ENCODE measurements at places on chromosomes 5 and 9.

GRCh38 chr5:79636981-79637733 lies 24.9 kb downstream of the TENT2 start:
- no peak for DNase-seq

DNA sequence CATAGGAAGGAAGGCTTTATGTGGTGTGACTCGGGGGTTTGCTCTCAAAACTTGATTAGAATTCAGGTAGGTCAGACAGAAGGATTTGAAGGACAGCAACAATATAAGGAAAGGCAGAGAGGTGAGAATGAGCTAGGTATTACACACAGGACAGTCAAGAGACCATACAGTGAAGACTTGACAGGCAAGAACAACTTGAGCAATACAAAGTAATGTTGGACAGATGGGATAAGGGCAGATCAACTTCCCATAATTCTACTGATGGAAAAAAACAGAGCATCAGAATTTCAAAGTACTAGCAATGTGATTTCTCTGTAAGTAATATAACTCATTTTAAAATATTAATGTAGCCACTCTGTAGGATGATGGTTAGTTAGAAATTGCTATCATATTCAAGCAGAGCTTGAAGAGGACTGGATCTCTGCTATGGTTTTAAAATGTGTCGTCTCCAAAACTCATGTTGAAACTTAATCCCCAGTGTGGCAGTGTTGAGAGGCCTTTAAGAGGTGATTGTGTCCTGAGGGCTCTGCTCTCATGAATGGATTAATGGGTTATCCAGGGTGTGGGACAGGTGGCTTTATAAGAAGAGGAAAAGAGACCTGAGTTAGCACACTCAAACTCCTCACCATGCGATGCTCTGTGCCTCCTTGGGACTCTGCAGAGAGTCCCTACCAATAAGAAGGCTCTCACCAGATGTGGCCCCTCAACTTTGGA lies 22.4 kb upstream of the HOMER1 start:
- no peak for DNase-seq

DNA sequence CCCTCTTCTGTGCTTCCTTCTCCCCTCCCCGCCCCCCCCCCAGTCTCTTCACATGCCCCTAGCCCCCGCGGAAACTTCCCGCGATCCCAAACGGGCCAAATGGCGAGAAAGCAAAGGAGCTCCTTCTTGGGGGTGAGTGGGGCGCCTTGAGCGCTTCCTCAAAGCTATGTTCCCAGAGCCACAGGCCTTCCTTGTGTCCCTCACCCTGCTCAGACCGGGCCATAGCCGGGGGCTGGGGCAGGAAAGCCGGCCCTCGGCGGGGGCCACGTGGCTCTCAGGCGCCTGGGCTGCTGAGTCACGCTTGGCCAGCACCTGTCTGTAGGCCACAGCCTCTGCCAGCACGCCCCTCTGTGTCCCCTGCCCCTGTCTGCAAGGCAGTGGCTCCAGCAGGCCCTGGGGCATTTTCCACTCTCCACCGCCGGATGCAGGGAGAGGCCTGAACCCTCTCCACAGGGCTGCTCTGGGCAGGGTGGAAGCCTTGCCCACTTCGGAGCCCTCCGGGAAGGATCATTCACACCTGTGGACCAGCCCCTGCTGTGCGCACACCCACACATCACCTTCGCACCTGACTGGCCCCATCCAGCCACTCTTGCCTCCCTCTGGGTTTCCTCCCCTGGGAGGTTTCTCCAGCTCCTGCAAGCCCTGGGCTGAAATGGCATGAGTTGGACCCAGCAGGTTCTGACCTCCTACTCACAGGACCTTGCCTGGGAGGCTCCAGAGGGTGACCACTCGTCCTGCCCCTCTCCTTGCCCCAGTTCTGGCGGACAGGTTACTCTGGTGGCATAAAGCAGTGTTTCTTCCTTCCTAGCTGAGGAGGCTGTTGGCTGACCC lies 1.2 kb upstream of the SQSTM1 start:
- DNase-seq, result peak; percentile 79

- no peak for DNase-seq
Measured at GRCh38 chr5:86095092-86095491, 522.6 kb upstream of the COX7C start.

GRCh38 chr9:16100537-16101091 lies 547.8 kb downstream of the CCDC171 start:
- no peak for DNase-seq

DNA sequence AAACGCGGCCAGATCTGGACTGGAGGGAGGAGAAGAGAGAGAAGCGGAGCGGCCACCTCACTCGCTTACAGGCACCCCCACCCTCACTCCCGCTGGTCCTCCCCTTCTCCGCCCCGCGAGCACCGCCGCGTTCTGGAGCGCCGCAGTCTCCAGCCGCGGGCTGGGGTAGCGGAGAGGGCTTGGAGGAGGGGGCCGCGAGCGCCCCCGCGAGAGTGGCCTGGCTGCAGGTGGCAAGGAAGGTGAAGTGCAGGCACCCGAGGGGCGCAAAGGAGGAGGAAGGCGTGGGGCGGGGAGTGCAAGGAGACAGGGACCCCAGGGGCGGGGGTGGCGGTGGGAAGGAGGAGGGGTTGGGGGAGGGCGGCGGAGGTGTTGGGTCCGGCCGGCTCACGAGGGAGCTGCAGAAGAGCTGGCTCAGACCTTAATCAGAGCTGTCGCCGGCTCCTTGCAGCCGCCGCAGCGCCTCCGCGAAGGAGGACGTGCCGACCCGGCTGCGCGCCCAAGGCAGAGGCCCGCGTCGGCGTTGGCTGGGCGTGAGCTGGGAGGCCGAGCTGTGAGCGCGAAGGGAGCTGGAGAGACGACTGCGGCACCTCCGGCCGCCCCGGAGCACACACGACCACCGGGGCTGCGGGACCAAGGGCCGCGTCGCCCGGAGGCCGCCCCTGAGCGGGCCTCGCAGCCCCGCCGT lies at the start of gene DMRT3:
TSS of gene DMRT3 (plus strand) at position 398 of the 685 bp plus-strand sequence. CDS start 347 bp downstream, outside the sequence.
- DNase-seq, result no peak

DNA sequence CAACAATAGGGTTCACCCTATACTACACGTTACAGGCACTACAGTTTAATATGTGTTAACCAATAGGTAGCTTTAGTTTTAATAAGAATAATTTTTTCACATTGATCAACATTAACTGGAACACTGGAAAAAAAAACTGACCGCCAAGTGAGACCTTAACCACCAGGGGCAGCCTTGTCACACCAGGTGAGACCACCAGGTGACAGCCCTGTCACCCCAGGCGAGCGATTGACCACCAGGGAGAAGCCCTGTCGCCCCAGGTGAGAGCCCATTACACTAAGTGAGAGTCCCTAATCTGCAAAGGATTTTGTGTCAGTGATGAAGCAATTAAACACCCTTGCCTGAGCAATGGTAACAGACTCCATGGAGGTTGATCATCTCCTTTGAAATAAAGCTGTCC lies 75.4 kb upstream of the SYK start:
- DNase-seq, result no peak
